Stimulated activated CD8-positive, alpha-beta memory T cell treated with anti-CD3 and anti-CD28 coated beads, Interleukin-4, amount 100 ng/mL, for 4 hours (primary cell): ENCODE measurements at places on chromosomes 1 and 21.

DNA sequence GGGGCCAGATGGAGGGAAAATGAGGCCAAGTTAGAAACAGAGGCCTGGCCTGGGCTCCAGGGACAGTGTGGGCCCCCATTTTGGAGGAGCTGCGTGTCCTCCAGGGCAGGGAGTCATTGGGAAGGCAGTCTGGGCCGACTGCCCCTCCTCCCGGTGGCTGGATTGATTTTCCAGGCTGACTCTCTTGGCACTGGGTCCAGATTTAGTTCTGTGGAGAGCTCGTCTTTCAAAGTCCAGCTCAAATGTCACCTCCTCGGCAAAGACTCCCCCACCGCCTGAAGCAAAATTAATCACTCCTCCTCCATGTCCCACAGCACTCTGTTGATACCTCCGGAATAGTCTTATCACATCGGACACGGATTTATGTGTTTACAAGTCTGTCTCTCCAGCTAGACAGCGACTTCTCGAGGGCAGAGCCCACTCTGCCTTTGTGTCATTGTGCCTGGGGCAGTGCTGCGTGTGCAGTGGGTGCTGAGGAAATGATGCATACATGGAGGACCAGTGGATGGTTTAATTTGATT, 175.1 kb downstream of the CAMTA1 start:
- no peak for DNase-seq

GRCh38 chr1:93016171-93016570, 54.9 kb upstream of the DIPK1A start:
- DNase-seq, result no peak

DNA sequence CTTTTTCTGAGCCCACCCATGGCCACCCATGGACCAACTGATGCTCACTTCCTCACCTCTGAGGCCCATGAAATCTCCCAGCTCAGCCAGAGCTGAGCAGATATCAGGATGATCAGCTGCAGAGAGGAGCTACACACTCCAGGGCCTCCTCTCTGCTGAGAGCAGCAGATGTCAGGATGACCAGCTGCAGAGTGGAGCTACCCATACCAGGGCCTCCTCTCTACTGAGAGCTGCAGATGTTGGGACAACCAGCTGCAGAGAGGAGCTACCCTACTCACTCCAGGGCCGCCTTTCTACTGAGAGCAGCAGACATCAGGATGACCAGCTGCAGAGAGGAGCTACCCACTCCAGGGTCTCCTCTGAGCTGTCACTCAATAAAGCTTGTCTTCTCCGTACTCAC, 71.4 kb upstream of the LPGAT1 start:
- no peak for DNase-seq

DNA sequence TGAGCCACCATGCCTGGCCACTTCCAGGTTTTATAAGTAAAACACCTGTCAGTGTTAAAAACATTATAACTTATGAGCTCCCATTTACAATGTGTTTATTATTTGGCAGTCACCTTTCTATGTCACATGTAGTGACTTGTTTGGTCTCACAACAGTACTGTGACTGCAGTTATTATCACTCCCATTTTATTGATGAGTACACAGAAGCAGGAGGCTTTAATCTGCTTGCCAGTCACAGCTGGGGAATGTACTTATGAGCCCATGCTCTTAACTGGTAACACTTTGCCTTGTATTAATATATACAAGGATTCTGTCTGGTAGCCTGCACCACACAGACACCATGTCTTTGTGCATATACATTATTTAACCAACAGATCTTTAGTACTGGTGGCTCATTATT, 31.1 kb upstream of the BACH1 start:
- no peak for DNase-seq

DNA sequence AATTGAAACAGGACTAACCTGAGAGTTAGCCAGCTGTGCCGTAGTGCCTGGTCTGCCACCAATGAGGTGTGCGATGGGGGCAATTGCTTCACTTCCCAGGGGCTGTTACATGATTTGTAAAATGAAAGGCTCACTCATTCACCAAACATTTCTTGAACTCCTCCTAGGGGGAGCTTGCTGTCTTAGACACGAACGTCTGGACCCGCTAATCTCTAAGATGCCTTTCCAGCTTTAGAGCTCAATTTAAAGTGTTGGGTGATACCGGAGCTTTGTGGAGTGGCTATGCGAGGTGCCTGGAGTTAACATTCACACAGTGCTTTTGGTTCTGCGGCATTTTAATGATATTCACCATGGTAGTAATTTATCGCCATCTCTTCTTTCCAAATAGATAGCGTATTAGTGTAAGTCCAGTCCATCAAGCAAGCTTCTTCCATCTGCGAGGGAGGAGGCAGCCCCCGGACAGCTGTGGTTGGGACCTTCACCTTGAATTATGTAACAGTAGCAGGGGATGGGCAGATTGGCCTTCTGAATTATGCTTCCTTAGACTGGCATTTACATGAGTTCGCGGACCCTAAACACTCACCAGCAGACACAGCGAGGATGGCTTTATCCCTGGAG, 179.9 kb downstream of the ADSS2 start:
- no peak for DNase-seq

GRCh38 chr1:37175666-37176215, 141.4 kb upstream of the GRIK3 start:
- DNase-seq, result no peak

DNA sequence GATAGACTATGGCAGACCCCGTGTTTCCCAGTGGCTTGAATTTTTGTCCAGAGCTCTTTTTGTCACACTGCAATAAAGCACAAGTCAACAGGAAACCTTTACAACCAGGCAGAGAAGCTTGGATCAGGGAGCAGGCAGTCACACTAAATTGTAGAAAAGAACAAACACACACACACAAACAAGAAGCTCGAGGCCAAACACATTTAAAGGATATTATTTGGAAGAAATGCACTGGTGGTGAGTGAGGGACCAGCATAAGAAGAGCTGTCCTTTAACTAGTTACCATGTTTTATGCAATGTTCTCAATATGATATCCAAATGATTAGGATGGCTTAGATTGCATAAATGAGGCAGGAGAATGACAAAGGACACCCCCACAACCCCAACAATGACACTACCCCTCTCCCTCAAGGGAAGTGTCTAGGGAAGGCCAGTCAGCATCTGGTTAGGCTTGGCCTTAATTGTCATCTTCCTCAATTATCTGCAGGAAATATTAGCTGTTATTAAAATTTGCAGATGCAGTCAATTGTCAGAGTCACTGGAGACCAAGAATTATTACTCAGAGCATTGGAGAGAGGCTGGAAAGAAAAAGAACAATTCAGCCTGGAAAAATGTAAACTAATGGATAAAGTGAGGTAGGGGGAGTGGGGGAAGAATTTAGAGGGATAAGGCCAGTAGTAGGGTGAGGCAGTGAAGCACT, 35.3 kb downstream of the DDR2 start:
- no peak for DNase-seq

DNA sequence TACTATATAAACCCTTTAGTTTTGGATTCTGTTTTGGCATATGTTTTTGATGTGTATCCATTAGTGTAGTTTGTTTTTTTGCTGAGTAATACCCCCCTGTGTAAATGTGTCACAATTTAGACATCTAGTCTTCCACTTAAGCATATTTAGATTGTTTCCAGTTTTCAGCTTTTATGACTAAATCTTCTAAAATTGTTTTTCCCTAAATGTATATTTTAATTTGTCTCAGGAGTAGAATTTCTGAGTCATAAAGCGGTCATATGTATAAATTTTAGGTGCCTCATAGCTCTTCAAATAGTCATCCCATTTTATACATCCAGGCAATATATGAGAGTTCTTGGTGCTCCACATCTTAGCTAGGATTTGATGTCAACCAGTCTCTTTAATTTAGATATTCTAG, 1348.0 kb downstream of the MRPL39 start:
- no peak for DNase-seq

DNA sequence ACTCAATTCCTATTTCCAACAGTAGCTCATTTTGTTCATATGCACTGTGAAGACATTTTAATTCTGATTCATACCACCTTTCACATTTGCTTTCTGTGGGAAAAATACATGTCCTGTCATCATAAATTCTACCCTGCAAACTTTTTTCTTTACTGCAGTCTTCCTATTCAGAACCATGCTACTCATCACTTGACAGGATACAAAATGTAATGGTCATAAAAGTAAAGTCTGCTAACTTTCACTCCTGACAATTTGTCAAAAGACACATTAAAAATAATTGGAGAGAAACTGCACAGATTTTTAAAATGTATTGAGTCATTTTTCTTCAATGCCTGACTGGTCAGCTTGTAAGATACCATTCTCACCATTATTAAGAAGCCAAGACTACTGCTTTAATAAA, 1817.1 kb downstream of the BRINP3 start:
- DNase-seq, result no peak

DNA sequence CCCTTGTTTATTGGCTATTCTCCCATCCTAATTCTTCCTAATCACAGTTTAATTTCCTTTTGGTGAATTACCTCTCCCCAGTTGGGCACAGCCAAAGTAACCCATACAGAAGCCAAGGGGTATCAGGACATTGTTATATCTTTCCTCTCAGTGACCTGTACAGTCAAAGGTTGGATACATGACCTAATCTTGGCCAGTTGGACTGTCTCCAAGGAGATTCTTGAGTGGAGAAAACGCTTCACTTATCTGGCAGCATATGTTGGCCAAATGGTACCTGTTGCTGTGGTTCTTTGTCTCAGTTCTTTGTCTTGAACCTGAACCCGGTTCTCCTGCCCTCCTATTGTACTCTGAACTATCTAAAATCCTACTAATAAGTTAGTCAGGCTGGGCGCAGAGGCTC, 15.3 kb upstream of the TBCE start:
- DNase-seq, result no peak

DNA sequence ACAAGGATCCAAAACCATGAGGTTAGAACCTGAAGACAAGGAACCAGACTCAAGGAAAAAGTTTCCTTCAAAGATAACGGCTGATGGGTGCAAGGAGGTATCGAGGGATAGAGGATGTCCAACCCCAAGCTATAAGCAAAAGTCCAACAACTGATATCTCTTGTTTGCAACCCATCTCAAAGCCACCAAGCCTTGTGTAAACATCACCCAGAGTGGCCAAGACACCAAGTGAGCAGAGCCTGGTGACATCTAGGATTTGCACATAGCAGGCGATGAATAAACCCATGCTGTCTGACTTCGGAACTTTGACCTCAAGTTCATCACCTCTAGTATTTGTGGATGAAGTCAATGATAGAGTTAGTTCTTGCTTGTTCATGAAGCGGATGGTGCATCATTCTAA, 180.7 kb downstream of the ETS2 start:
- DNase-seq, result no peak

DNA sequence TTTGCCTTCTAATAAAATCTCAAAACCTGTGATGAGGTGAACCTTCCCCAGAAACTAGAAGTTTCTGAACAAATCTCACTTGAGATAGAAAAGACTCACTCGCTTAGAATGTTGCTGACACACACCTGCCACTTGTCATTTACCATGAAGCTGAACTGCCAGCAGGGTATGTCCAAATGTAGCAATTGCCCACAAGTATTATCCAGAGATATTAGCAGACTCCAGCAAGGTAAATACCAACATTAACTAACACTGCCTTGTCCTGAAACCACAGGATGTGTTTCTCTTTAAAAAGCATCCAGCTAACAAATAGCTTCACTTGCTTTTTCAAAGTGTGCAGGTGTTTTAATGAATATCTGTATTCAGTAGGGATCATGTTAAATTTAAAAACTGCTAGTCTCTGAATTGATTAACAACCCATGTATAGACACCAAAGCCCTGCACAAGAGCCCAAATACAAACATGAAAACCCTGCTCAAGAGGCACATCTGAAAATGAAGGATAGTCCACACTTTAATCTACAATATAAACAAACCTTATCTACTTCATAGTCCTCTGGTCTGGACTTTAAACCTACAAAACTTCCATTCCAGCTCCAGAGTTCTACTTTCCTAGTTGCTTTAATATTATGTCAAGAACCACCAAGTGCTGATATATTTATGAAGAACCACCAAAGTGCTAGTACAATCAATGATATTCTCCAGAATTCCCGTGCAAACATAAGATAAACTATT, 19.3 kb downstream of the KRTAP8-1 start:
- no peak for DNase-seq

DNA sequence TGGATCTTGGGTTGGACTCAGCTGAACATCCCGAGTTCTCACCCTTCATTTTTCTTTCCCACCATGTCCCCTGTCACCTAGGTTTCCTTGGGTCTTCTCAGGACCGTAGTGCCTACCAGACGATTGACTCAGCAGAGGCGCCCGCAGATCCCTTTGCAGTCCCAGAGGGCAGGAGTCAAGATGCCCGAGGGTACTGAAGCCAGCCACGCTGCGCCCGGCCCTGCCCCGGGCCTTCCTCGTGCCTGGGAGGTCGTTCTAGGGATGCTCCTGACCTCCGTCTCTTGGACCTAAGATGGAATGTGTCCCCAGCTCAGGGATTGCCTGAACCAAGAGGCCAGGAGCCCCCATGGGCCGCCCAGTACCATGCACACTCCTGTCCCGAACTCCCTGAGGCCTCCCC, 12.0 kb upstream of the C1orf167 start:
- DNase-seq, result no peak

DNA sequence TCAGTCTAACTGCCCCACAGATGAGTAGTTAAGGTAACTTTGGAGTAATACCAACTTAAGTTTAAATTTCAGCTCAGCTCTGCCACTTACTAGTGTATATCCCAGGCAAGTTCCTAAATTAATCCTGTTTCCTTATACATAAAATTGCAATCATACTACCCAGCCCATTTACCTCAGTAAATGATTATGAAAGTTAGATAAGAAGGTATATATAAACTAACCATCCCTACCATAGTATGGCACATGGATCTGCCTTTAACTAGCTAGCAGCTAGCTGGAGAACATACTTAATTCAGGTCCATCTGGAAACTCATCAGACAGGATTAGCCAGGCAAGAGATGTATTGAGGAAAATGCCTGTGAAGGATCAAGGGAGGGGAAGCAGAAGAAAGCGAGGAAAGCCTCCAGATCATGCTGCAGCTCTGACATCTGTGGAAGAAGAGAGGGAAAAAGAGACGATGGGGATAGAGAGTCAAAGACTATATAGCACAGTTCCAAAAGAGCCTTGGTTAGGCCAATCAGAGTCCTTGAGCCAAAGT, 8.0 kb upstream of the JAK1 start:
- no peak for DNase-seq

- no peak for DNase-seq
Measured at GRCh38 chr1:41041614-41042270, 20.2 kb upstream of the SLFNL1 start.

DNA sequence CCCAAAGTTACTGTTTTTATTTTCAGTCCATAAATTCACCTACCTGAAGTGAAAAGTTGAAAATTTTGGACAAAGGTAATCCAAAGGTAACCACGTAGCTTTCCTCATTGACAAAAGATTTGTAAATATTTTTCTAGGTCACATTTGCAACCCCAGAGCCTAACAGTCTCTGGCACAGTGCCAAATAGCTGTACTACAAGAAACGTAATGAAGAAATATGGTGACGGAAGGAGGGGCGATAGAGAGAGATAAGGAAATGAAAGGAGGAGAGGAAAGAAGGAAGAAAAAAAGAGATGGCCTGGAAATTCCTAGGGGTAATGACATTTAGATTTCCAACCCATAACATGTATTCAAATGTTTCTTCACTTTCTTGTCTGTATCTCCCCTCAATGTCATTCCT, 159.4 kb downstream of the BARHL2 start:
- no peak for DNase-seq

- no peak for DNase-seq
Measured at GRCh38 chr1:240591078-240591477, 20.9 kb downstream of the GREM2 start.

GRCh38 chr21:41948078-41948895, 5.5 kb downstream of the C2CD2 start:
- no peak for DNase-seq
